Activated naive CD4-positive, alpha-beta T cell treated with anti-CD3 and anti-CD28 coated beads for 36 hours (primary cell): ENCODE measurements at places on chromosomes 2 and 18. TPM values are rescaled to one million over a fixed set of nuclear protein-coding genes. Genes with fewer than 3 reads are reported as not detected.

Gene RAX
- not detected for total RNA-seq

Gene CD28
- 165 TPM for total RNA-seq

Gene LONRF2
- not detected for total RNA-seq

Gene CD207
- total RNA-seq, result not detected

Gene PLEKHH2
- 0.64 TPM for total RNA-seq

Gene SP110
- 88.8 TPM for total RNA-seq

Gene FABP1
- total RNA-seq, result not detected

GRCh38 chr2:186611526-186611925 is 21.7 kb downstream of the ITGAV start:
- H3K4me3 ChIP-seq, result no peak overlapping the region
- no peak for DNase-seq
- no peaks in the 10 kb centered on the region for H3K4me1 ChIP-seq

DNA sequence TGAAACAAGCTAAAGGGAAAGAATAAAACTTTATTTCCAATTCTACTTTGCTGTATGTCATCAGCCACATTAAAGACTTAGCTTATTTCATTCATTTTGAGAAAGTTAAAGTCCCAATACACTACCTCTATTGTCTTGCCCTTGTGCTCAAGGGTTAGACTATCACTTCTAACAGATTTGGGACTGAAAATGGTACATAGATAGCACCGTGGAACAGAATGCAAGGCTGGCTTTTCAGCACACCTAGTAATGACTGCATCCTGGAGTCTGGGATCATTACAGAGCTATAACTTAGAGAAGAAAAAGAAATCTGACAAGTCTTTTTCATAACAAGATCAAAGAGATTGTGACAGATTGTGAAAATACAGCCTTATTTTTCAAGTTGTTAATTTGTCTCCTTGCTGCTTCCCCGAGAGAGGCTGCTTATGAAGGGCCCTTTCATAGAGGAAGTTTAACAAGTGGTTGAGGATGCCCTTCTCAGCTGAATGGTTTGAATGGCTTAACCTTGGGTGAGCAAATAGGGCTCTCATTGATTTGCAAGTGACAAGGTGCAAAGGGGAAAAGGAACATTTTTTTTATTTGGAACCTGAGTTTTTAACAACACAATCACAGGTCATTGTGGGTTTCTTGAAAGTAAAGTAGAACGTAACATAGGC is 371.8 kb downstream of the EPHA4 start:
- no peak overlapping the region for H3K27ac ChIP-seq
- no peaks in the 10 kb centered on the region for H3K4me1 ChIP-seq
- H3K36me3 ChIP-seq, result no peaks in the 10 kb centered on the region
- H3K4me3 ChIP-seq, result no peak overlapping the region
- H3K27me3 ChIP-seq, result no peaks in the 10 kb centered on the region

GRCh38 chr2:24421668-24422067 is 61.3 kb upstream of the ITSN2 start:
- no peak overlapping the region for H3K4me3 ChIP-seq
- no peaks in the 10 kb centered on the region for H3K4me1 ChIP-seq
- H3K36me3 ChIP-seq, result no peaks in the 10 kb centered on the region
- H3K27me3 ChIP-seq, result no peaks in the 10 kb centered on the region
- peak; percentile 84 for DNase-seq
- no peak overlapping the region for H3K27ac ChIP-seq

GRCh38 chr2:178105566-178105965 is 6.7 kb upstream of the RBM45 start:
- no peaks in the 10 kb centered on the region for H3K27me3 ChIP-seq
- no peak for DNase-seq
- peaks cover 2% of the 10 kb centered on the region for H3K4me1 ChIP-seq
- no peaks in the 10 kb centered on the region for H3K36me3 ChIP-seq
- H3K4me3 ChIP-seq, result no peak overlapping the region

DNA sequence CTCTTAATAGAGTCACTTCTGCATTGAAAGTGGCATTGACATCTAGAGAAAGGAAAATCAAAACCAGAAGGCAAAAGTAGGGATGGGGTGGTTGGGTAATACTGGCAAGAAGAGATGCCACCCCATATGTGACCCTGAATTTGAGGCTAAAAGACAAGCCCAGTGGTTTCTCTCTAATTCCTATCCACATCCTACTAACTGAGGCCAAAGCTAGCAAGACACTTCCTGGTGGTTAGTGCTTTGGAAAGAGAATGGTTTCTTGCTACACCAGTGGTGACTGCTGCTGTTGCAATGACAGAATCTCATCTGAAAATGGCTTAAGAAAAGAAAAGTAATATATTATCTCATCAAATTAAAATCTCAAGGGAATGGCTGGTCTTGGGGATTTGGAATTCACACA is 640.6 kb downstream of the EPHA4 start:
- H3K27me3 ChIP-seq, result no peaks in the 10 kb centered on the region

DNA sequence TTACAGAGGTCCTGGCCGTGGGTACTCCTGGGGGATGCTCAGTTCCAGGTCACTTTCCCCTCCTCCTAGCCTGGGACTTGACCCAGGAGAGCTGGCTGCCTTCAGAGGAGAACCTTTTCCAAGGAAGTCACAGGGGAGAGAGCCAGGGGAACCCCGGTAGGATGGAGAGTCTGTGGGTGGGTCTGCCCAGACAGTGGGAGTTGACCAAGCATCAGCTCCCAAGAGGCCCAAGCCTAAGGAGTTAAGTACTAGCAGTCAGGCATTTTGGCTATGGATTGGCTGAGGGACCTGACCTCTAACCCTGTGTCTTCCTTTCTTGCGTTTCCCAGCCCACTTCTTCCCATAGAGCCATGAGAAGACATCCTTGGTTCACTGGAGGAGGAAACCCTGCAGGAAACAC is 48.8 kb upstream of the PLB1 start:
- H3K36me3 ChIP-seq, result no peaks in the 10 kb centered on the region
- no peak for DNase-seq
- H3K4me1 ChIP-seq, result peaks cover 71% of the 10 kb centered on the region
- H3K27ac ChIP-seq, result peak overlapping the region; percentile 90
- no peaks in the 10 kb centered on the region for H3K27me3 ChIP-seq
- no peak overlapping the region for H3K4me3 ChIP-seq

GRCh38 chr2:153420394-153420793 is 58.2 kb downstream of the RPRM start:
- no peak for DNase-seq
- H3K27ac ChIP-seq, result no peak overlapping the region
- no peaks in the 10 kb centered on the region for H3K4me1 ChIP-seq
- no peaks in the 10 kb centered on the region for H3K27me3 ChIP-seq

DNA sequence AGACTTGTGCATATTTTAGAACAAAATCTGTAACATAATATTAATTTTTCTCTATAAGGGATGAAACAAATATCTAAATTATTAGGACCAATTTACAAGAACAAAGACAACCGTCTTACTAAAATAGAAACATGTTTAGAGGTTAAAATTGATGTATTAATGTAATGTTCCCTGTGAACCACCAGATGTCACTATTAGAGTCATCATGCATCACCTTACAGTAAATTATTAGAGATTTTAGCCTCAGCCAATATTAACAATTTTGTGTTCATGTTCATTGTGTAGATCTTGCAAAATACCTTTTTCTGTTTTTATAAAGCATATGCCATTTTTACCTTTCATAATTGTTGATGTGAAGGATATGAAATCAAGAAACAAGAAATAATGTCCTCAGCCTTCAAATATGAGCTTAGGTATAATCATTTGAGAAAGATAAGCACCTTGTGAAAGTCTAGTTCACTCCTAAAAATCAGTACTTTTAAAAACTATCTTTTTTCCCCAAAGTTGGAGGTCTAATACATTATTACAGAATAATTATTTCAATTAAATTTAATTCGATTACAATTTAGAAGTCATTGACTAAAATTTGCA is 344.3 kb upstream of the KCNH7 start:
- DNase-seq, result no peak
- no peaks in the 10 kb centered on the region for H3K4me1 ChIP-seq
- no peak overlapping the region for H3K27ac ChIP-seq
- H3K27me3 ChIP-seq, result no peaks in the 10 kb centered on the region
- H3K36me3 ChIP-seq, result no peaks in the 10 kb centered on the region

DNA sequence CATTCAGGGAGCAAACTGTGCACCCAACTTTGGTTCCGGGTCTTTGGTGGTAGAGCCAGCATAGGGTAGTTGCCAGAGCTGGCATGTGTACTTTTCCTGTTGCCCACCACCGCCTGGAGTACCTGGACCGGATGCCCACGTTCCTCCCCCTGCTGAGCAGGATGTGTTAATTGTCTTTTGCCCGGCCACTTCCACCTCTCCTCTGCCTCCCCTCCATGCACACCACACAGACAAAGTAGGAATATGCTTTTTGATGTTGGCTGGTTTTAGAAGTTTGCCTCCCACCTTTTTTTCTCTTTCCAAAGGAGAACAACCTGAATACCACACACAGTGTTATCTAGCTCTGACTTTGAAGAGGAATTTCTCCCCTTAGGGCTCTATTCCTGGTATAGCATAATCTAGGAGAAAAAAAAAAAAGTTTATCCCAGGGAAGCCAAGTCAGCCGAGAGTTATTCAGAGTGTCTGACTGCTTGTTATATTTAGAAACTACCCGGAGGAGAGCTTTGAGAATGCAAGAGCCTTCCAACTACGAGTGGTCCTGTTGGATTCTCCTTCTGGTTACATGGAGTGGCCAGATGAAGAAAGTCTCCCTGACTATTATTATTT is 111.9 kb downstream of the SETBP1 start:
- H3K36me3 ChIP-seq, result no peaks in the 10 kb centered on the region
- no peak overlapping the region for H3K27ac ChIP-seq
- DNase-seq, result no peak
- H3K27me3 ChIP-seq, result peaks cover 14% of the 10 kb centered on the region
- no peak overlapping the region for H3K4me3 ChIP-seq

- no peak overlapping the region for H3K27ac ChIP-seq
- H3K4me1 ChIP-seq, result peaks cover 4% of the 10 kb centered on the region
- H3K27me3 ChIP-seq, result no peaks in the 10 kb centered on the region
- DNase-seq, result no peak
- no peaks in the 10 kb centered on the region for H3K36me3 ChIP-seq
These were observed 69.9 kb upstream of the ST3GAL5 start for GRCh38 chr2:85958731-85959130.

DNA sequence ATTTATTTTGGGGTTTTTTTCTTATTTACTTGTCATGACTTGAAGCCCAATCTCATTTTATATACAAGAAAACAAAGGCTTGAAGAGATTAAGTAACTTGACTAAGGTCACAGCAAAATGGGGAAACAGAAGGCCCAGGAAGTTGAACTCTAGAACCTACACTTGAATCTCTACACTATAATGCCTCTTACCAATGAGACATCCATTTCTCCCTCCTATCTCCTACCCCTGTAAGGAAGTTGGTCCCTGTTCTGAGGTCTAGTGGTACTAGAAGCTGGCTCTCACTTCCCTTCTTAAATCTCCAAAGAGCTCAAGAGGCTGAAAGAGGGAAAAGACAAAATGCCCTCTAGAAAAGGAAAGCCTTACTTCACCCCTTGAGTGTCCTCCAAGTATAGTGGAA is 25.5 kb upstream of the IHH start:
- peaks cover 3% of the 10 kb centered on the region for H3K36me3 ChIP-seq
- DNase-seq, result no peak
- no peak overlapping the region for H3K27ac ChIP-seq
- H3K27me3 ChIP-seq, result no peaks in the 10 kb centered on the region
